ENCODE measurements at places on chromosomes 1 and 21.

DNA sequence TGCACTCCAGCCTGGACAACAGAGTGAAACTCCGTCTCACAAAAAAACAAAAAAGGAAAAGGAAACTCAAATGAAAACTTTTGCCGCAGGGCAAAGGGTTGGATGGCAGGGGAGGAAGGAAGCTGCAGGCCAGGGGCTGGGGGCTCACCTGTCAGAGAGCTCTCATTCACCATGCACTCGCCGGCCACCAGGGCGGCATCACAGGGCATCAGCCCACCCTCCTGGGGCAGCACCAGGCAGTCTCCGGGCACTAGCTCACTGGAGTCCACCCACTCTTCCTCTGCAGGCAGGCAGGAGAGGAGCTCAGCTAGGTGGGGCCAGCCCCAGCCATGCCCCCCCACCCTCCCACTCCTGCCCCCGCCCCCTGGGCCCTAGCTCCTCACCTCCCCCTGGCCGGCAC, 11.9 kb downstream of the ATP13A2 start:
- DNase-seq = no peak

GRCh38 chr1:167401260-167401873, 117.0 kb downstream of the CD247 start:
- DNase-seq = peak; percentile 23

GRCh38 chr1:30816211-30817076, 58.9 kb upstream of the LAPTM5 start:
- DNase-seq = no peak

- DNase-seq = no peak
These were observed 16.1 kb downstream of the SLC30A7 start for GRCh38 chr1:100912019-100912418.

- DNase-seq = no peak
These were observed 33.1 kb upstream of the DIP2A start for GRCh38 chr21:46425571-46425970.

- no peak for DNase-seq
These were observed 29.0 kb downstream of the VWA5B1 start for GRCh38 chr1:20319456-20320220.

GRCh38 chr1:199490769-199491527, 536.6 kb upstream of the NR5A2 start:
- DNase-seq = no peak

DNA sequence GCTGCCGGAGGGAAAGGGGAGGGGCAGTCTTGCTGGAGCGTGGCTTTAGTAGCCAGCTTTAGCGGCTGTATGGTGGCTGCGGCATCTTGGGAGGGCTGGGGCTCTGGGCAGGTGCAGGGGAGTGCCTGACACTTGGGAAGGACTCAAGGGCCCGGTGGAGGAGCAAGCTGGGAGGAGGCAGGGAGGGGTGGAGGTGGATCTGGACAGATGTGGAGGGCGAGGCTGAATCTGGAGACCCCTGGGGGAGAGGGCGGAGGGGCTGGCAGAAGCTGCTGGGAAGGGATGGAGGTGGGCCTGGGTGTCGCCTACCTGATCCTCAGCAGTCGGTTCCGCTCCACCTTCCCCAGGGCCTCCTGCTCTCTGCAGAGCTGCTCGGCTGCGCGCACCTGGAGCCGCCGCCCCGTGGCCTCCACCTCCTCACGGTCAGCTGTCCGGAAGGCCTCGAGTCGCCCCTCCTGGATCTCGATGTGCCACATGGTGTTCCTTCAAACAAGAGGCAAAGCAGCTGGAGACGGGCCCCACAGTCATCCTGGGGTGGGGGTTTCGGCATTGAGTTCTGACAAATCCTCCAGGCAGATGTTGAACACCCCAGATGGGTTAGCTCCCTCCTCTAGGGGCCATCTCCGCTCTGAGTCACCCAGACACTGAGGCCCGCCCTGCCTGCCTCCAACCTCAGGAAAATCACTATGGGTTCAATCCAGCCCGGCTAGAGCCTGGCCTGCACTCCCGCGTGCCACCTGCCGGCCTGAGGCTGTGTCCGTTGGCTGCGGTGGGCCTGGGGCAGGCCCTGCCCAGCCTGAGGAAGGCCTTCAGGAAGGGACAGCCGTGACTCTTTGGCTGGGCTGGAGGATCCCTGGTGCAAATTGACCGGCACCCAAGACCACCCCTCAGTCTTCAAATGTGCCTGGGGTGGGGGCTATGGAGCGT, 29.6 kb downstream of the CFAP74 start:
- DNase-seq = no peak

DNA sequence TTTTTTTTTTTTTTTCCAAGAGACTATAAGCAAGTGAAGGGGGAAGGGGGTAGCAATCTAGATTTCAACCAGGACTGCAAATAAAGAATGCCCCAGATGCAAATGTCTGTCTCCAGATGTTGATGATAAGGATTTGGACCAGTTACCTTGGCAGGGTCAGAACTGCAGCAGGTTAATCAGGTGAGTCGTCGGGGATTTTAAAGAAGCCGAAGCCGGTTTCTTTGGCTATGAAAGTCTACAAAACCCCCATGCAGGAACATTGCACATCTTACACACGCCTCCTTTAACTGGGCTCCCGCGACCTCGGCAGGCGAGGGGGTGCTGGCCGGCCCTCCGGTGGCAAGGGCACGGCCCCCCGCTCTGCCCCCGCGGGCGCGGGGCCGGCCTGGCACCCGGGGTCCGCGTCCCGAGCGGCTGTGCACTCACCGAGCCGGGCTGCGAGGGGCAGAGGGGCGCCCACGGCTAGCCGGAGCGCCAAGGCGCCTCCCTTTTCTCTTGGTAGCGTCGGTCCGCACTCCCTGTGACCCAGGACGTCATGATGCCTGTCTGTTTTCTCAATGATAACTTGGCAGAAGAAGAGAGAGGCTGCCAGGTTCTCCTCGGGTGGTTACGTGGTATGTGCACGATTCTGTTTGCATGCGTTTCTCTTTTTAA, 366.3 kb upstream of the ESRRG start:
- no peak for DNase-seq

- DNase-seq = no peak
These were observed 206.7 kb upstream of the C1orf87 start for GRCh38 chr1:60280256-60280655.

- no peak for DNase-seq
These were observed 113.1 kb downstream of the ZNF648 start for GRCh38 chr1:181948372-181948771.

- DNase-seq = no peak
These were observed 2.4 kb downstream of the PARP1 start for GRCh38 chr1:226405411-226405988.

- DNase-seq = no peak
These were observed 19.8 kb downstream of the SH3BGR start for GRCh38 chr21:39471598-39471997.

DNA sequence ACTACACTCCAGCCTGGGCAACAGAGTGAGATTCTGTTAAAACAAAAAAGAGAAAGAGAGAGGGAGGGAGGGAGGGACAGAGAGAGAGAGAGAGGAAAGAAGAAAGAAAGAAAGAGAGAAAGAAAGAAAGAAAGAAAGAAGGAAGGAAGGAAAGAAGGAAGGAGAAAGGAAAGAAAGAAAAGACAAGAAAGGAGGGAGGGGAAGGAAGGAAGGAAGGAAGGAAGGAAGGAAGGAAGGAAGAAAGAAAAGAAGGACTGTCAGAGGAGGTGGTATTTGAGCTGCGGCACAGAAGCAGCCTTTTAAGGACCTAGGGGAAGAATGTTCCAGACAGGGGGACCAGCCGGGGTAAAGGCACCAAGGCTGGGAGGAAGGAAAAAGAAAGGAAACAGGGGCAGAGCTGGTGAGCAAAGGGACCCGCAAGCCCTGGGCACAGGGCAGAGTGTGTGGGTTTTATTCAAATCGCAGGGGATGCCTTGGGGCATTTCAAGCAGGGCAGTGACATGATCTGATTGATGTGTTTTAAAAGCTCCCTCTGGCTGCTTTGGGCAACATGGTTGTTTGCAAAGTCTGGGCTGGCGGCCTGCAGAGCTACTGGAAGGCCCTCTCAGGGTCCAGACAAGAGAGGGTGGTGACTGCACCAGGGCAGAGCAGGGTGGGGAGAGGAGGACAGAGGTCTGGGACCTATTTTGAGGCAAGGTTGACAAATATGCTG, 176.9 kb upstream of the VAMP3 start:
- DNase-seq = no peak

DNA sequence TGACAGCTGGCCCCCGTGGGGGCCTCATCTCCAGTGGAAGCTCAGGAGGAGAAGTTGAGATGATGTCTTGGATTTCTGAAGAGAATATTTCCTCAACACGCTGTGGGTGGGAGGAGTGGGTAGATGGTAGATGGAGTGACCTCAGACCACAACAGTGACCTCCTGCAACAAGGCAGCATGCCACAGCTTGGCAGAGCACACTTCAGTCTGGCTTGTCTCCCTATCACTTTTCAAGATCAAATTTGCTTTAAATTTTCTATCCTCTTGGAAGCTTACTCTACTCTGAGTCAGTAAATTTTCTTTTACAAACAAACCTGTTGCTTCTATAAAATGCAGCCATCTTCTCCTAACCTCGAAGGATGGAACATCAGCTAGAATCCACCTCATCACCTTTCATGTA, 59.7 kb downstream of the NTPCR start:
- no peak for DNase-seq

GRCh38 chr1:204626381-204626780, 59.2 kb downstream of the LRRN2 start:
- DNase-seq = no peak

DNA sequence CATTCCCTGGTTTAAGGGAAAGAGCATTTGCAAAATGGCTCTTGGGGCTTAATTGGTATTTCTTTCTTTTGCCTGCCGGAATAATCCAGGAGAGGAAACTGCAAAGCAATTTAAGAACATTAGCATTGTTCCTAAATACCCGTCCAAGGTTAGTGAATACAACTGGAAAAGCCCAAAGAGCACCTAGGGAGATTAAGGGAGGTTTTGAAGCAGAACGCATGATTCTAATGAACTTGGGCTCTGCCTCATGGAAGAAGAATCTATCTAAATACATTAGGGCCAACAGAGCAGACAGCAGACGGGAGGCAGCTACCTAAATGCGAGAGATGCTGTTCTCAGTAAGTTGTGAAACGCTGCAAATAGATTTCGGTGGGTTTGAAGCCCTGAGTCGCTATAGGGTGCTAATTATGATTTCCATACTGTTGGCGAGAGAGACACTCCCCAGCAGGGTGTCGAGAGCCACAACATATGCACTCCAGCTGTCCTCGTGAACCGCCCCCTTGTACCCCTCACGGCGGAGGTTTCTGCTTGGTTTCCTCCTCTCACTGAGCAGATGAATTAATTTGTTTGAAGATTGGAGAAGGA, 326.7 kb upstream of the CAMK1G start:
- no peak for DNase-seq

DNA sequence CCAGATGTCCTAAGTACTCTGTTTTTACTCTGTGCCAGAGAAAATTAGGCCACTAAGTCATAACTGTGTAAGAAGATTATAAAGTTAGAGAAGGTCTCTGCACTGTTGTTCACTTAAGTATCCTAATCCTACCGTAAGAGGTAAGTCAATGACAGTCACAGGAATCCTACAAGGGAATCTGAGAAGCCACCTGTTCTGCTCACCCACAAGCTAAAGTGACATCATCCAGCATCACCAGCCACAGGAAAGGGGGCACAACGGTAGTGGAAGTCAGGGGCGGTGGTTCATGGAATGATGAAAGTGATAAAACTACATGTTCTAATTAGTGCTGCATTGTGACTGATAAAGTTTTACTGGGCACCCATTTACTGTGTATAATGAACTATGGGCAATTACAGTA, 92.7 kb downstream of the PLD5 start:
- DNase-seq = no peak

DNA sequence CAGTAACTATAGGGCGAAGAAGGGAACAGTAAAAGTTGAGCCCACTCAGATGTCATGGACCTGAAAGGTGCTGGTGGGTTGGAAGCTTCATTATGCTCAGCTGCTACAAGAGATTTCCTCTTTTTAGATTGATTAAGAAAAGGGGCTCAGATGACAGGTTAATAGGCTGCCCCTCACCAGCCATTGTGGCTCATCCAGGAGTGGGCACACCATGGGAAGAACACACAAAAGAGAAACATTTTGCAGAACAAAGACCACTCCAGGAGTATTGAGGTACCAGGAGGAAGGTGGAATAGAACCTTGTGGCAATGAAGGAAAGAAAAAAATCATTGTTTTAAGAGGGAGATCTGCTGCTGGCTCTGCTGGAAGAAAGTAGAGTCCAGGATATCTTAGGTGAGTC, 205.5 kb downstream of the RYR2 start:
- DNase-seq = no peak

GRCh38 chr1:99602404-99602969, 43.4 kb upstream of the PALMD start:
- DNase-seq = no peak

- DNase-seq = no peak
These were observed 26.6 kb upstream of the FCRL4 start for GRCh38 chr1:157624471-157624870.

DNA sequence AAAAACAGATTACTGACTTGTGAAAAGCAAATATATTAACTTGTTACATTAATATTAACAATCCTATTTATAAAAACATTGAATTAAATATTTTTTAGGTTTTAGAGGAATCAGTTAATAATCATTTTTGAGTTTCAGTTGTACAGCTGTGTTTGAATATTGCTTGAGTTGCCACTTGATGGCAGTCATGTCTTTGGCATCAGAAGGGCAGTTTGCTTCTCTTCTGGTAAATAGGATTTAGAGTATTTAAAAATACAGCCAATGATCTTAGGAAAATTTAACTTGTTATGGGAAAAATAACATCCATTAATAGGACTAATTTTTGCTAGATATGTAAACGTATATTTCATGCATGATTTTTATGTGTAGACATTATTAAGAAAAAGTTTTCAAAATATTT, 234.1 kb downstream of the NCAM2 start:
- no peak for DNase-seq

GRCh38 chr1:116218922-116219321, 107.7 kb downstream of the MAB21L3 start:
- no peak for DNase-seq

- no peak for DNase-seq
These were observed 45.1 kb downstream of the CDC7 start for GRCh38 chr1:91545506-91546300.

DNA sequence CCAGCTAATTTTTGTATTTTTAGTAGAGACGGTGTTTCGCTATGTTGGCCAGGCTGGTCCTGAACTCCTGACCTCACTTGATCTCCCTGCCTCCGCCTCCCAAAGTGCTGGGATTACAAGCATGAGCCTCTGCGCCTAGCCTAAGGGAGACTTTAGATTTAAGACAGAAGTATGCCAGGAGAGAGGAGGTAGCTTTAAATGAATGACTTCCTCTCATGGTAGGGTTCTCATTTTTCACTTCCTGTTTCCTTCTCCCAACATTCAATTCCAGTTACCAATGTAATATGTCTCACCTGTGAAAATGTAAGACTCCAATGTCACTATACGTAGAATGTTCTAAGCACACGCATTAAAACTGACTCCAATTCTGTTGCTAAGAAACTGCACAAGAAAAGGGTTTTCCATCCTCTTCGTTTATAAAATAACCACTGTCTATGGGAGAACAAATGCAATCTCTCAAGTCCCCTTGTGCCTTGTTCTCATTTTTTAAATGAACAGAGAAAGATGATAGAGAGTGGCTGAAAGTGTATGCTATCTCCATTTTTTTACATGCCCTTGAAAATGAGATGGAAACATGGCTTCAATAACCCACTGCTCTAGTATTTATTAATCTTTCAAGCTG, 140.0 kb downstream of the SLC45A1 start:
- no peak for DNase-seq

GRCh38 chr1:150809651-150810050, 1.6 kb upstream of the CTSK start:
- no peak for DNase-seq

- DNase-seq = no peak
These were observed 45.1 kb downstream of the MAP3K7CL start for GRCh38 chr21:29175408-29176134.

GRCh38 chr1:201791051-201791778, 37.7 kb upstream of the IPO9 start:
- DNase-seq = no peak

- no peak for DNase-seq
These were observed 893 bp upstream of the CFAP45 start for GRCh38 chr1:159900755-159901360.

All from T-helper 17 cell (primary cell).